ENCODE measurements at places on chromosomes 2 and 18.

GRCh38 chr18:36543991-36544725 is 246.6 kb downstream of the FHOD3 start:
- no peak for DNase-seq

GRCh38 chr2:64625299-64626145 is 28.2 kb downstream of the SERTAD2 start:
- no peak for DNase-seq

- DNase-seq = no peak
Measured at GRCh38 chr2:189086710-189087109, 92.9 kb downstream of the COL5A2 start.

- DNase-seq = no peak
Measured at GRCh38 chr2:152560166-152560565, 157.1 kb downstream of the PRPF40A start.

DNA sequence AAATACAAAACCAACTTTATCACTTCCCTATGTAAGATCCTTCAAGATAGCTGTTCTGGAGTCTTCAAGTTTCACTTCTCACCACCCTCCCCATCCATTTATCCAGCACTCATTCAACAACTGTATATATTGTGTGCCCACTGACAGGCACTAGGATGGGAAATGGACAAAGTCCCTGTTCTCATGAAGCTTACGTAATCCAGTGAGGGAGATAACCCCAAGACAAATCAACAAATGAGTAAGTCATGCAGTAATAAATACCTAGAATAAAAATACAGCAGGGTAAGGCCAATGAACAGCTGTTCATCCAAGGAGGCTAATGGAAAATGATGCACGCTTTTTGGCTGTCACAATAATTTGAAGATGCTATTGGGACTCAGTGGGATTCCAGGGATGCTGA is 133.8 kb downstream of the MEMO1 start:
- no peak for DNase-seq

- no peak for DNase-seq
Measured at GRCh38 chr2:204046145-204046544, 109.6 kb downstream of the ICOS start.

DNA sequence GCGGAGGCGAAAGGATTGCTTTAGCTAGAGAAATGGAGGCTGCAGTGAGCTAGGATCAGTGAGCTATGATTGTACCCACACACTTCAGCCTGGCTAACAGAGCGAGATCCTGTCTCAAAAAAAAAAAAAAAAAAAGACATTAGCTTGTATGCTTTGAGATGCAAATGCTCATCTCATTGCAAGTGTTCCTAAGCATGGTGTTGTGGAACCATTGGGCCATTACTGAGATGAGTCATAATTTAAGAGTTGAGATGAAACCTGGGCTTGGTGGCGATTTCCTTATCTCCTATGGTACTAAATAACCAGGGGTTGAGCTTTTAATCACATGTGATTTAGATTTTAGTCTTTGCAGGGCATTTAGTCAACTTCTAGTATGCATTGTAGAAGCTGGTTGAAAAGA is 2.2 kb downstream of the PLEKHA3 start:
- DNase-seq = no peak

DNA sequence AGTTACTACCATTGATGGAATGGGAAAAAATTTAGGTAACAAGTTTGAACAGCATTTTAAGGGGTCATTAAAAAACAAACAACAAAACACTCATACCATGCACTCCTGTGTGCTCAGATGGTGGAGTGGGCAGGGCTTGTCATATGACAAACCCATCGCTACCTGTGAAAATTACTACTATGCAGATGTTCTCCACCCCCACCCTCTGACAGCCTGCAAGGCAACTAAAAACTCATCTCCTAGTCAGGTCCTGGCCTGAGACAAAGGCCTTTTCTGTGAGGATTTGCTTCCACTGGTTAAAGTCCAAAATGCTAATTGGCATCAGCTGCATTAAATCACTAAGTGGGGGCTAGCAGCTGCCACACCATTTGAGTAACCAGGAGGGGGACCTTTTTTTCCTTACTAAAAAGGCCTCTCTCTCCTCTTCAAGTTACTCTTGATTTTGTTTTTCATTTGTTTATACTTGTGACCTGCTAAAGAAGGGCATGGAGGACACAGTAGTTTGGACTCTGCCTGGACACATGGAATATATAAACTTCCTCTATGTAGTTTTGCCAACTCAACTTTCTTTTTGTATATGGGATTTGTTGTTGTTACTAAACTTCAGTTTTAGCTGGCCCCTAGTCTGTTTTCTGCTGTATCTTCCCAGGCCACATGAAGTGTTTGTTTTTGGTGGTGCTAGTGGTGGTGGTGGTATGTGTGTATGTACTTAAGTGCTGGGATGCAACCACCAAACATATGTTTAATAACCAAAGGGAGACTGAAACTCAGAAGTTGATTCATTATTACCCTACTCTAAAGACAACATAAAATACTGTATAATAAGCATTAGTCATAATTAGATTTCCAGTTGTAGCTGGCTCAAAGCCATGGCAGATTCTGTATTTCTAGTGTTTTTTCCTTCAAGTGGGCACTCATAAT is 121.3 kb downstream of the MAP4K4 start:
- no peak for DNase-seq

DNA sequence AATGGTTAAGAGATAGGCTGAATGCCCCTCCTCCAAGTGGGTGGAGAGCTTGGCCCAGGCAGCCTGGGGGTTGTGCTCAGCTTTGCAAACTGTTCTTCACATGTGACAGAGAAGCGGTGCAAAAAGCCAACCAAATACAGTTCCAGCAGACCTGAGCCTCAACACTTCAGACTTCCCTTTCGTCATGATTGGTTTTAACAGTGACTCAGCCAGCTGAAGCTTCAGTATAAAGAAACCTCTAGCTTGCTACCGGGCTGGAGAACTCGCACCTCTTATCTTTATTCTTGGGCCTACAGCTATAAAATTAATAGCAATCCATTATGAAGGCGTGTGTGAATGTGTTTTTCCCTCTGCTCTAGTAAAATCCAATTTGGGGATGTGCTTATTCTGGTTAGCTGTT is 20.0 kb downstream of the SETBP1 start:
- peak; percentile 4 for DNase-seq

GRCh38 chr2:98137196-98137595 is 50.2 kb downstream of the VWA3B start:
- no peak for DNase-seq

- no peak for DNase-seq
Measured at GRCh38 chr2:20516291-20516645, 69.4 kb downstream of the RHOB start.

GRCh38 chr18:35514752-35515459 is 17.1 kb upstream of the INO80C start:
- no peak for DNase-seq

GRCh38 chr2:230347659-230348305 is 20.8 kb downstream of the SP140L start:
- no peak for DNase-seq

- DNase-seq = no peak
Measured at GRCh38 chr2:157367704-157368103, 42.1 kb upstream of the ERMN start.

DNA sequence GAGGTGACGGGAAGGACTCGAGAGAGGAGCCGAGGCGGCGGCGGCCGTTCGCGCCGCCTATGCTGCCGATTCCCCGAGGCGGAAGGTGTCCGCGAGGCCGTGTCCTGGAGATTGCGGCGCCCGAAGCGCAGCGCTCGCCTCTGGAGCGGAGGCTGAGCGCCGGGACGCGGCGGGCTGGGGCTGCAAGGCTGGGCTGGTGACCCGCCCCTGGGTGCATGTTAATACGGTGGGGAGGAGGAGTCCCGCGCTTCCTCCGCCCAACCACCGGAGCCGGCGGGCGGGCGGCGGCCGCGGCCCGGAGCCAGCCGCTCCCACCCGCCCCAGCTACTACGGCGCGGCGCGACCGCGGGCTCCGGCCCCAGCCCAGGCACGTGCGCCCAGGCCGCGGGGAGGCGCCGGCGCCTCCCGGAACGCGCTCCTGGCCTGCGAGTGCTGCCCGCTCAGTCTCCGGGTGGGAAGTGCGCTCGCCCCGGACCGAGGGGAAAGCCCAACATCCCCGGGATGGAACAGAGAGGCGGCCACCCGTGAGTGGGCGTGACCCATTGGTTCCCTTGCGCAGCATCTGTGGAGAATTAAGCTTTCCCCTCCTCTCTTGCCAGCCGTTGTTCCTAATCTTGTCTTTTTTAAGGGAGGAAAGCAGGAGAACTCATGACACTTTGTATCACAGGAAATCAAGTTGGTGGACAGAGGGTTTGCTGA is at the start of gene DLGAP1:
Gene DLGAP1, minus strand, starts transcription at position 195 of the 699 bp plus-strand sequence.
- DNase-seq = no peak

GRCh38 chr2:100625717-100626116 is 62.9 kb downstream of the PDCL3 start:
- no peak for DNase-seq

DNA sequence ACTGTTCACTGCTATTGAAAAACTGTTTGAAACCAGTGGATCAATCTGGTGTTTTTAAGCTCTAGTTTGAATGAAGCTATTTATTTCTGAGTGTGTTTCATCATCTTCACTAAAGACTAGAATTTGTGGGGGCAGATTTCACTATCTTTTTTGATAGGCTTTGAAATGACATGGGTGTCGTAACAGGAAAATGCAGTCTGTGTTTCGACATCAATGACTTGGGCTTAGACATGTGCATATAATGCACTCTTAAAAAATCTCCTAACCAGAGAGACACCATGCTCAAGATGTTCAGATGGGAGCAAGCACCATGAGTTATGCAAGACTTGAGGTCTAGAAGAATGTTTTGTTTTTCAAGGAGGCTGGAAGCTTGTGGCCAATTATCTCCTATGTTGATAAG is 221.6 kb downstream of the GPD2 start:
- DNase-seq = no peak

DNA sequence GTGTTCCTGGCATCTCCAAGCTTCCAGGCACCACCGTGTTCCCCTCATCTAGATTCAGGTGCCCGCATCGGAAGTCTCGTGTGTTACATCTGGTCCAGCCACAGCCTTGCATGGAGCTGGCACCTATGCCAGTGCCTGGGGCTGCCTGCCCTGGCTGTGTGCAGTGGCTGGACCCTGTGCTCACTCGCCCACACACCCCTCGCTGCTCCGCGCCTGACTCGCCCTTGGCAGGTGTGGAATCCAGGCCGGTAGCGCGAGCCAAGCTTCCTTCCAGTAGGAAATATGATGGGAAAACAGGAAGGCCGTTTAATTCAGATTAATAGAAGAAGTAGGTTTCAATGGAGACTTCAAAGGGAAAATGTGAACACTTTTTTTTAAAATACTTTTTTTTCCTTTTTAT is 78.0 kb downstream of the PTPN4 start:
- DNase-seq = no peak

- no peak for DNase-seq
Measured at GRCh38 chr2:26616706-26617587, 24.2 kb downstream of the CIB4 start.

DNA sequence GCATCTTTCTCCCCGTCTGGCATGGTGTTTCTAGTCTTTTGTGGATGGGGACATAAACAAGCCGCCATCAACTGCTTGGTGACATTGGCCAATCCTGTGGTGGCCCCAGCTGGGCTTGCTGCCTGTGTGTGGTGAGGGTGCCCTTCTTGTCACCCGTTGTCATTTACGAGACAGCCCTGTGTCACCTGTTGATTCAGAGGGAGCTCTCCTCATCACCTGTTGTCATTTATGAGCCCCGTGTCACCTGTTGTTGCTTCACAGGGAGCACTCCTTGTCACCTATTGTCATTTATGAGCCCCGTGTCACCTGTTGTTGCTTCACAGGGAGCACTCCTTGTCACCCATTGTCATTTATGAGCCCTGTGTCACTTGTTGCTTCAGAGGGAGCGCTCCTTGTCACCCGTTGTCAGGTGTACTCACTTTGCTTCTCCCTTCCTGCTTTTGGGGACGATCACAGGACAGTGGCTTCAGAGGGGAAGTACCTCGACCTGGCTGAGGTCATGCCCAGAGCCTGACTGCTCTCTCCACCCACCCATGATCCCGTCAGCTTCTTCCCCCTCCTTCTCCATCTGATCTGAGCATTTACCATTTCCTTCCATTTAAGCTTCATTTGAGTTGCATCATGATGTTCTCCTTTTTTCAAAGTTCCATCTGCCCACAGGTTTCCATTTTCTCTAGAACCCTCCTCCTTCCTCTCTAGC is 29.1 kb downstream of the HPCAL1 start:
- peak; percentile 75 for DNase-seq

GRCh38 chr2:168039881-168040280 is 207.5 kb downstream of the STK39 start:
- DNase-seq = no peak

GRCh38 chr2:155391613-155392130 is 693.2 kb downstream of the KCNJ3 start:
- DNase-seq = no peak

GRCh38 chr2:56117764-56118163 is 66.0 kb upstream of the CCDC85A start:
- no peak for DNase-seq

DNA sequence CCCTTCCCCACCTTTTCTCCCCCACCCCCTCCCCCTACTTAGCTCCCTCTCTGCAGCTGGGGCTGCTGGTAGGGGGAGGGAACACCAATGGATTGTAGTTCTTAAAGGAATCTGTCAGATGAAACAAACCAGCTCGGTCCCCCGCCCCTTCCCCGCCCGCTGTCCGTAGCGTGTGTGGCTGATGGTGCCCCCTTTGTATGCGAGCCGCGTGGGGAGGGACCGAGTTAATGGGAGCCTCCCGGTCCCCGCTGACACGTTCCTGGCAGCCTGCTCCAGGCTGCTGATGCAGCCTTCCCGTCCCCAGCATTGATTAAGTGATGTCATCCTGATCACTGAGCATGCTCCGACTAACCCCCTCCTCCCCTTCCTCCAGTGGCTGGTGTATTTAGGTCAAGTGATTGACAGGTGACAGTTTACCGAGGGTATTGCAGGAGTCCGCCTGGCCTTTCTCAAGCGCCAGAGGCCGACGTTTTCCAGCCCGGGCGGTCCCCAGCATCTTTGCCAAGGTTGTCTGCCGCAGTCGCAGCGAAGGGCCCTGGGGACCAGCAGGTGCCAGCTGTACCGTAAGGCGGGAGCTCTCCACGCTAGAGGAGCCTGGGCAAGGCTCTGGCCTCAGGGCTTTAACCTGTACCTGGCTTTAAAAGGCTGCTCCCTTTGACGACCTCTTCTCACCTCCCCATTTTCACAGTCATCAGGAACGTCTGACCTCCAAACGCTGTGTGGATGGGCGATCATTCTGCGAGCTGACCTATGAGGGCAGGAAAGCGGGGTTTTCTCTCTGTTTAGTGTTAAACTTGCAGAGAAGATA is 1.8 kb downstream of the KIF5C start:
- no peak for DNase-seq

DNA sequence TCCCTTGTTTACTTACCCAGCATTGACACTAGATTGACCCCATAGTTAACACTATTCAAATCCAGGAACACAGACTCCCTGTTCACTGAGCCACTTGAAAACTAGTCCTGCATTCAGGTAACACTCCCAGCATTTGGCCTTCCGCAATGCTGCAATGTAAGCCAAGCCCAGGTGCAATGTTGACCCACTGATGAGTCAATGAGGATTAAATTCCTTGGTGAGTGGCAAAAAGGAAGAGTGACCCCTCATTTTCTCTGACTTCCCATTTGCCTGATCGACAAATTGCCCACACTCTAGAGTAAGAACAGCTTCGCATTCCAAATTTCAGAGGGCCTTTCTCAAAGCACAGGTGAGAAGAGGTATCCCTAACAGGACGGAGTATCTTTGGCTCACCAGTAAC is 251.9 kb downstream of the FBXO15 start:
- no peak for DNase-seq

Measured in GDM1 (cell line).